ENCODE measurements at places on chromosomes 7 and 10.

GRCh38 chr10:120012566-120012965 is 120.0 kb downstream of the SEC23IP start:
- no peak for DNase-seq

DNA sequence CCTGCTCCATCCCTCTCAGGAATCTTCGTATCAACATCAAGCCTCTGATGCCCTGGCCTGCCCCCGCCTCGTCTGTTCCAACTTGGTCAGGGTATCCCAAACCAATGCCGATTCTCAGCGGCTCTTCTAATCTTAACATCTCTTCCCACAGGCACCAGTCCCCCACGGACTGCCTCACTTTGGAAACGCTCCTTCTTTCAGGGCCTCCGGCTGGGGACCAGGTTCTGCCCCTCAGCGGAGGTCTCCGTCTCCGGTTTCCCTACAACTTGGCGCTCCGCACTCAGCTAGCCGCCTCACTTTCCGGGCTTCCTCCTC is 488 bp downstream of the ABCF2 start:
- no peak for DNase-seq

DNA sequence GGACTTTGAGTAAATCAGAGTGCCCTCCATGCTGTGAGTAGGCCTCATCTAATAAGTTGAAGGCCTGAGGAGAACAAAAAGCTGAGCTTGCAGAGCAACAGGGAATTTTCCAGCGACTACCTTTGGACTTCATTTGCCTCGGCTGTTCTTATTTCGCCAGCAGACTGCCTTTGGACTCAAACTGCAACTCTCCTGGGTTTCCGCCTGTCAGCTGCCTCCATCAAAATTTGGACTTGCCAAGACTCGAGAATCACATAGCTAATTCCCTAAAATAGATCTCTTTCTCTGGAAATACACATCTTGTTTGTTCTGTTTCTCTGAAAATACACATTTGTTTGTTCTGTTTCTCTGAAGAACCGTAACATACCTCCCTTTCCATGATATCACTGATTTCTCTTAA is 93.8 kb downstream of the ITGB8 start:
- DNase-seq: no peak

GRCh38 chr7:135380351-135380750 is 129.6 kb downstream of the CNOT4 start:
- no peak for DNase-seq

GRCh38 chr7:21938463-21938862 is 7.2 kb downstream of the CDCA7L start:
- DNase-seq: no peak

Data from stimulated activated CD4-positive, alpha-beta T cell treated with anti-CD3 and anti-CD28 coated beads, Interleukin-1b, Interleukin-23, amount 100 ng/mL, for 48 hours (primary cell).